ENCODE measurements at places on chromosomes 6 and 20.

DNA sequence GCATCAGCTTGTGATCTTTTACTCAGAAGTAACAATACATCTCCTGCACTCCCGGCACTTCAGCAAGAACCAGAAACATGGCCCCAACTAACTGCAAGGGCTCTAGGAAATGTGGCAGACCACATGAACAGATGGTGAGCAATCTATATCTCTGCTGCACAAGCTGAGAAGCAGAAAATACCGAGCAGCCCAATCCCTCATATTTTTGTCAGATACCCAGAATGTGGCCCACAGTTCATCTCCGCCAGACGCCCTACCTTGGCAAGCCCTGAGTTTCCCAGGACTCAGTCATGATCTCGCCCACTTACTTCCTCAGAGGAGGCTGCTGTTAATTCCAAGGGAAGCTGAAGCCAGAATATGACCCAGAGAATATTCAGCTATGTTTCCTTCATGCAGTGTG is 63.1 kb upstream of the PHACTR1 start:
- DNase-seq, result no peak

- DNase-seq, result peak; percentile 24
Observed at GRCh38 chr20:40286975-40287531, 402.0 kb downstream of the MAFB start.

DNA sequence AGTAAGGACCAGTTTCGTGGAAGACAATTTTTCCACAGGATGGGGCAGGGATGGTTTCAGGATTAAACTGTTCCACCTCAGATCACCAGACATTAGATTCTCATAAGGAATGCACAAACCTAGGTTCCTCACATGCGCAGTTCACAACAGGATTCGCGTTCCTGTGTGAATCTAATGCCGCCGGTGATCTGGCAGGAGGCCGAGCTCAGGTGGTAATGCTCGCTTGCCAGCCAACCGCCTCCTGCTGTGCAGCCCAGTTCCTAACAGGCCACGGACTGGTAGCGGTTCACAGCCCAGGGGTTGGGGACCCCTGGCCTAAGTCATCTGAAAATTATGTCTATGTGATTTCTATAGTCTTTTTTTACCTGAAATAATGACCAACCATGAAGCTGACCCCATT is 217.5 kb downstream of the TMEM200A start:
- DNase-seq, result no peak

- DNase-seq, result peak; percentile 28
Observed at GRCh38 chr6:34536251-34536958, 19.7 kb downstream of the SPDEF start.

- DNase-seq, result no peak
Observed at GRCh38 chr6:109760208-109760607, 69.1 kb downstream of the FIG4 start.

DNA sequence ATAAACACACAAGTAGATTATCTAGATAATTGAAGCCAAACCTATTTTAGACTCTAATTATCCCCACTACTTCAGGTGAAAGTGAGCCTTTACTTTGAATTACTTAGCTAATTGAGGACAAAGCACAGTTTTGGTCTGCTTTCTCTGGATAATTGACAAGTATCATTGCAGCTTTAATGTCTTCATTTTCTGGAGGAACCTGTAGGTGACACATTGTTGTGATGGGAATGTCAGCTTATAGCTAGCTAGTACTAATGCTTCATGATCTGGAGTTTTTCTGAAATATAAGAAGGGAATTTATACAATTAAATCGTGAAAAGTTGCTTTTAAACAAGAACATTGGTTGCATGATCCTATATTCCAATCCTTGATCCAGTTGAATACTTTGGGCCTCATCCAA is 319.3 kb upstream of the CITED2 start:
- DNase-seq, result no peak

GRCh38 chr20:17688965-17689364 is 6.9 kb upstream of the RRBP1 start:
- DNase-seq, result no peak

DNA sequence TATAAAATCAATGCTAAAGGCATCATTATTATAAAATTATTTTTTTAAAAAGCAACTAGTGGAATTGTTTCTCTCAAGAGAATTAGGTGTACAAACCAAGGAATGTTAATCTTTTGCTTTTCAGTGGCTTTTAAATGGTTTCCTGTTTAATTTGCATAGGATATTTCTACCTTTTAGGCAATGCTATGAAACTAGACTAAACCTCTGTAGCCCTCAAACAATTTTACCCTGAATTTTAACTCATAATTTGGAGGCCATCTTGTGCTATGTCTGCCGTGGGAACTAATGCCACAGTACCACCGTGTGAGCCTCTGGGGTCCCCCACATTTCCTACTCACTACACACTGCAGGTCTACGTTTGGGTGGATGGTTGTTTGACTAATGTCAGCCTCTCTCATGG is 20.6 kb downstream of the PHACTR2 start:
- DNase-seq, result no peak

DNA sequence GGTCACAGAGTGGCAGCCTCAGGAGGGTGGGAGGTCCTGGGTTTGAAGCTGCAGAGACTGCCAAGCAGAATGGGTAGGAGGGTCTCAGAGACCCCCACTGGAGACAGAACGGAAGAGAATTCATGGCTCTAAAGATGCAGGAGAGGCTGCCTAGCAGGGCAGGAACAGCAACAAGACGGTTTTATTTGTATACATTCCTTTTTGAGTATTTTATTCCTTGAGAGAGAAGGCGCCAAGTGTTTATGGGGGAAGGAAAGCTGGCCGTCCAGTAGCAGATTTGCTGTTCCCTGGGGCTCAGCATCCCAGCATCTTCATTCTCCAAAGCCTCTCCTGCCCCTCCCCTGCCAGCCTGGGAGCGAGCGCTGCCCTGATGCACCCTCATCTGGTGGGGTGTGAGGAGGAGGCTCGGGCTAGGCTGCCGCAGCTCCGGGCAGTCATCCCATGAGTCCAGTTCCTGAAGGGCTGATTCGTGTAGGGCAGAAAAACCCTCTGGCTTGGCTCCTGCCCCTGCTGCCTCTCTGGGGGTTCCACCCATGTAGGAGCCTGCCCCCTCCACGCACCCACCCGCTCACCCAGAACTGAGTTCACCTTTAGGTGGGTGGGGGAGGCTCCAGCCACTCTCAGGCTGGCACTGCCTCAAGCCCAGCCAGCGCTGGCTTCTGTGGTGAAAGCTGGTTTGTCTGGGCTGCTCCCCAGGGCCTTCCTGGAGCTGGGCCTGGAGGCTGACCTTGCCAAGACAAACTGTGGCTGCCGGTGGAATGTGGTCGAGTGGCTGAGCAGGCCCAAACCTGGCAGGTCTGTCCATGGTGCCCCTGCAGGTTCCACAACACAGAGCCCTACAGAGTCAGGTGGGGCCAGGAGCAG is 32.4 kb downstream of the CPXM1 start:
- peak; percentile 38 for DNase-seq

DNA sequence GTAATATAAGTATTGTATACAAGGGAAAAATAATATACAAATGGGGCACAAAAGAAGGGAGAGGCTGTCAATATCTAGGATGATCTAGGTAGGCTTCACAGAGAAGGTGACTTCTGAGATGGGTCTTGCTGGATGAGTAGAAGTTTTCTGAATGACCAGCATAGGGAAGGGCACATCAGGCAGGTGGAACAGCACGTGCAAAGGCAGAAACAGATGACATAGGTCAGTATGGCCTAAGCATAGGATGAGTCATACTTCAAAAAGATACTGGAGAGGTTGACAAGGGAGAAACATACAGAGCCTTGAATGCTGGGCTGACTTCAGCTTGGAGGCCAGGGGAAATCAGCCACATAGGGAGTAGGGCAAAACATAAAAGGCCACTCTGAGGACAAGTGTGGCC is 31.9 kb upstream of the SIRPA start:
- DNase-seq, result no peak

DNA sequence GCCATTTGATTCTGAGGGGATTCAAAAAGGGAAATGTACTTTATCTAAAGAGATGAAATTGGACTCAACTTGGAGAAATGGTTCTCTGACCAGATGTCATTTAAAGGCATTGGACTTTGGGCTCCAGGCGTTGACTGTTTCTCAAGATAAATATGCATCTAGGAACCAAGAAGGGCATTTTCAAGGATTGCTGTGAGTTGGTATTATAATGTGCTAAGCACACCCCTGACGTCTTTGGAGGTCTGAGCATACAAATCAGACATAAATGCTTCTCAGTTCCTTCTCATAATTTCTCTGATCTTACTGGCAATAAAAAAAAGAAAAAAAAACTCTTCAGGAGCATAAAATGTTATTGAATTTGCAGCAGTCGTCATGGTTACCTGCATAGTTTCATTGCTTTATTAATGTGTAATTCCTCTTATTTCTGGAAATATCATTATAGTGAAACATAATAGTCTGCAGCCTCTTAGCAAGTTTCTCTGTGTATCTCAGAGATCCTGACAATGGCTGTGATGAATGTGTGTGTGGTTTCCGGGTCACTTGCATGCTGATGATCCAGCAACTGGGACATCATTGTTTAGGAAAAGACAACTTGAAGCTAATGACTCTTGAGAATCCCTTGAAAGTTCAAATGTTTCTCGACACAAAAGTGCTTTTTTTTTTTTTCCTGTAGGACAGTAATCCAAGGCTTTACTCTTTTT is 136.0 kb downstream of the AIG1 start:
- no peak for DNase-seq

GRCh38 chr6:21844120-21844917 is 250.8 kb downstream of the SOX4 start:
- no peak for DNase-seq

DNA sequence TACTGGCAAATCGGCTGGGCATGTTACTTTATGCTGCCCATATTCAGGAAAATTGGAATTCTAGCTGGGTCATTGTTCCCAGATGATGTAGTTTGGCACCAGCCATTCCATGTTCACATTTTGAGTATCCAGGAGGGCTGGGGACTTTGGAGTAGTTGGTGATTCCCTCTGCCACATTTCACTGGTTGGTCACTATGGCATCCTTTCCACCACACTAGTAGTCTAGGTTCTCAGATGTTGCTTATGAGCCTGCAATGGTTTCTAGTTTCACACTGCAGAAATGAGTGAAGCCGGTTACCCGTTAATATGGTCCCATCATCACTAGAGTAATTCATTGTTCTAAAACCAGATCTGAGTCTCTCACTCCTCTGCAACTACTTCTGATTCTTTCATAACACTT is 4.6 kb downstream of the PTPN1 start:
- no peak for DNase-seq

DNA sequence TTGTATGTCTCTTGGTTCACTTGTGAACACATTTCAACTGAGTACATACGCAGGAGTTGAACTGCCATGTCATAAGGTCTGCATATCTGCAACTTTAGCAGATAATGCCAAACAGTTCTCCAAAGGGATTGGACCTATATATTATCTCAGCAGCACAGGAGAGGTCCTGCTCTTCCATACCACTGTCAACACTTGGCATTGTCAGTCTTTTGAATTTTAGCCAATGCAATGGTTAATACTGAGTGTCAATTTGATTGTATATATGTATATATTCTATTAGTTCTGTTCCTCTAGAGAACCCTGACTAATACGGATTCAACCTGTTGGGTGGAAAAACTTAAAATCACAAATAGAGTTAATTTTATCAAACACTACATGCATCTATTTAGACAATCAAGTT is 26.1 kb upstream of the ARHGAP18 start:
- DNase-seq, result no peak

DNA sequence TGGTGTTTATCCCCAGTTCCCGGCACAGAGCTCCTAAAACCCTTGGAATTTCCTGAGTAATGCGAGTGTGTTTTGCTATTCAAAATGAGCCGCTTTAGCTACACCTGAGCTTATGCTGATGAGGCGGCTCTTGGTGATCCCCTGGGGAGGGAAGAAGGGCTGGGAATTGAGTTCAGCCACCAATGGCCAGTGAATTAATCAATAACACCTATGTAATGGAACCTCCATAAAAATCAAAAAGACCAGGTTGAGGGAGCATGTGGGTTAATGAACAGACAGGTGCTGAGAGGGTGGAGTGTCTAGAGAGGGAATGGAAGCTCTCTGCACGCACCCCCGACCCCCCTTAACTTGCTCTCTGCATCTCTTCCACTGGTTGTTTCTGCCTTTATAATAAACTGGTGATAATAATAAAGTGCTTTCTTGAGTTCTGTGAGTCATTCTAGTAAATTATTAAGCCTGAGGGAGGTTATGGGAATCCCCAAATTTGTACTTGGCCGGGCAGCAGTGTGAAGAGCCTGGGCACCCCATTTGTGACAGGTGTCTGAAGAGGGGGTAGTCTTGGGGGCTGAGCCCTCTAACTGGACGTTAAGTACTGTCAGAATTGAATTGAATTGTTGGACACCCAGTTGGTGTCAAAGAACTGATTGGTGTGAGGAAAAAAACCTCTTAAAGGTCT is 24.6 kb upstream of the SERPINB1 start:
- DNase-seq, result no peak

DNA sequence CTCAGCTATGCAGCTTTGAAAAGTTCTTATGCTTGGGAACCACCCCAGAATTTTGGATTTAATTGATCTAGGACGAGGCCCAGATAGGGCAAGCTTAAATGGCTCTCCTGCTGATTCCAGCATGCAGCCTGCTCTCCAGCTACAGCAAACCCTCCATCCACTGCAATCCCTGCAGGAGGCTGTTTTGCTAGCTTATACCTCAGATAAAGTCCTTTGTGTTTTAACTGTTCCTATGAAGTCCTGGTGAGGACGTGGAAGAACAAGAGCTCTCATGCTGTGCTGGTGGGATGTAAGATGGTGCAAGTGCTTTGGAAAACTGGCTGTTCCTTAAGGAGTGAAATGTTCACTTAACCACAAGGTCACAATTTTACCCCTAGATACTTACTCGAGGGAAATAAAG is 25.5 kb upstream of the NXT1 start:
- DNase-seq, result no peak

- no peak for DNase-seq
Observed at GRCh38 chr6:154268486-154268885, 88.1 kb downstream of the IPCEF1 start.

DNA sequence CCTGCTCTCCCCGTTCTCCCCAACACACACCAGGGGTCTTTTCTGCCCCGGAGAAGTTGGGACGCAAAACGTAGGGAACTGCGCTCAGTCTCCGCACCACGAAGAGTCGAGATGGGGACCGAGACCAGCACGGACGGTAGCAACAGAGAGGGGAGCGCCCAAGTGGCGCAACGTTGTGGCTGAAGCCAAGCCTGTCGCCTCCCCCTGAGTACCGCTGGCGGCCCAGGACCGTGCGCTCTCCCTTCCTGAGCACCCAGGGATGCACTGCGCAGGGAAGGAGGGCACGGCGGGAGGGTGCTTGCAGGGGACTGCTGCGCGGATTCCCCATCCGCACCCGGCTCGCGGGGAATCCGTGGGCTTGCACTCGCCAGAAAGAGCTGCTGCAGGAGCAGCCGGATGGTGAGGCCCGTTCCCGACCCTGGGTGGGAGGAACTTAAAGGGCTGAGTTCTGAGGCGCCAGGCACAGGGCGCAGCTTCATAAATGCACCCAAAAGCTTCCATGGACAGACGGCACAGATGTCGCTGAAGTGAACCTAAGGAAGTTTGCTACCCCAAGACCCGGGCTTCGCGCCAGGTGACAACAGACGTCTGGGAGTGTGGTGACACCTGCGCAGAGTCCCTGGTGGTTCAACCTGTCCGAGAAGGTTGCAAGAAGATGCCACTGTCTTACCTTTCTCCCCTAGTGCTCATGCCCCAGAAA is 178.7 kb downstream of the TBXT start:
- no peak for DNase-seq

GRCh38 chr6:129966125-129966524 is 52.3 kb upstream of the L3MBTL3 start:
- no peak for DNase-seq

- DNase-seq, result no peak
Observed at GRCh38 chr20:24741493-24742072, 207.5 kb upstream of the CST7 start.

- DNase-seq, result no peak
Observed at GRCh38 chr20:42336576-42336975, 718.4 kb upstream of the CHD6 start.

All from mucosa of gallbladder (tissue), 1 donor.